ENCODE measurements at places on chromosomes 1 and 21.

GRCh38 chr1:177937174-177937770 is 32.6 kb downstream of the SEC16B start:
- no peak for DNase-seq

DNA sequence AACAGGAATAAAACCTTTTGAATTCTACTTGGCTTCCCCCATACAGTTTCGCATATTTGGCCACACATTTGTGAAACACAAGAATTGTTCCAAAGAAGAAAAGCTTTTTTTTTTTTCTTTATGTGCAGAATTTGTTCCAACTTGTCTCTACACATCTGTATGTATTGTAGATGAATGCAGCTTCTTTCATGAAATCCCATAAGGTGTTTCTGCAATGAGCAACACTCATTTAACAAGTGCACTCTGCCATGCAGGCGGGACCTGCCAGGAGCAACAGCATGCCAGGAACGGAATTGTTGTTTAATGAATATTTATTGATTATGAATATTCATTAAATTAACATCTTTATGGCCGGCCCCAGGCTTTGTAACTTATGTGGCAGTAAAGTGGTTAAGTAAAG is 1075.0 kb downstream of the TTLL7 start:
- DNase-seq = no peak

GRCh38 chr1:75630004-75630594 is 19.2 kb upstream of the SLC44A5 start:
- DNase-seq = no peak

GRCh38 chr1:223670458-223671159 is 5.1 kb upstream of the CAPN8 start:
- no peak for DNase-seq

- DNase-seq = no peak
Measured at GRCh38 chr1:92985101-92985500, 23.8 kb upstream of the DIPK1A start.

- DNase-seq = no peak
Measured at GRCh38 chr1:79895573-79895972, 889.0 kb upstream of the ADGRL4 start.

DNA sequence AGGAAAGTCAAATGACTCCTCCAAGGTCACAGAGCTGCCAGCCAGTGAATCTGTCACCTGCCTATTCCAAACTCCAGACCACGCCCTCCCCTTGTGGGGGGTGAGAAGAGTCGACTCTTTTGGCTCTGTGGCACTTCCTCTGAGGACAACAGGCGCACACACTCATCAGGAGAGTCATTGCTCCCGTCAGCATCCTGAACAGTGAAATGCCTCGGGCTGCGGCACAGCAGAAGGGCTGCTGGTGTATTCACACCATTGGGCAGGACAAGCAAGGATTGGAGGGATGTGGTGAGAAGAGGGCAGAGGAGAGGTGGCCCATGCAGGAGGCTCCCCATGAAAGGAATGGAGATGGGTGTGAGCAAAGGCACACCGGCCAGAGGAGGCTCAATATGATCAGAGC is 239.0 kb downstream of the TOMM20 start:
- DNase-seq = no peak
